ENCODE measurements at places on chromosomes 13 and 19. TPM values are rescaled to one million over a fixed set of nuclear protein-coding genes. Genes with fewer than 3 reads are reported as not detected.
A peak's percentile ranks its signal among the peaks of the same experiment; 100 is the strongest.

Gene ATP8B3
- total RNA-seq = 1.5 TPM

DNA sequence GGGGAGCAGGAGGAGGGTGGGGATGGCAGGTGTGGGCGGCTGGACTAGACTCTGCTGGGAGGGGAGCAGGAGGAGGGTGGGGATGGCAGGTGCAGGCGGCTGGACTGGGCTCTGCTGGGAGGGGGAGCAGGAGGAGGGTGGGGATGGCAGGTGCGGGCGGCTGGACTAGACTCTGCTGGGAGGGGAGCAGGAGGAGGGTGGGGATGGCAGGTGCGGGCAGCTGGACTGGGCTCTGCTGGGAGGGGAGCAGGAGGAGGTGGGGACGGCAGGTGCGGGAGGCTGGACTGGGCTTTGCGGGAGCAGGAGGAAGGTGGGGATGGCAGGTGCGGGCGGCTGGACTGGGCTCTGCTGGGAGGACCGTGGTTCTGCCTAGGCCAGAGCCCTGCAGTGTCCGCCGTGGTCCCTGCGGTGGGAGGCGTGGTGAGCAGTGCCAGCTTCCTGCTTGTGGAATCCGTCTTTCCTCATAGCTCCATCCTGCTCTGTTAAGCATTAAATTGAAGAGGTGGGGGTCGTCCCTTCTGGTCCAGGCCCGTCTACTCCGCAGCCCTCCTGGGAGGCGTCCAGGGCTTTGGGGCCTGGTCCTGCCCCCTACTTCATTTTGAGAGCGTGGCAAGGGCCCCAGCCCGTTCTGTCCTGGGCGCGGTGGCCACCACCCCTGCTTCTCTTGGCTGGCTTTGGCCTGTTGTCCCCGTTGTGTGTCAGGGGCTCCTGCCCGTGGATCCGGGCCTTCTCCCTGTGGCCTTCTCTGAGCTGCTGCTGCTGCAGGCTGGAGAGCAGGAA lies 4.7 kb downstream of the SPPL2B start:
- peaks cover 2% of the 10 kb centered on the region for H3K27me3 ChIP-seq
- H3K36me3 ChIP-seq = peaks cover 9% of the 10 kb centered on the region
- peak overlapping the region; percentile 92 for H3K27ac ChIP-seq
- no peak for DNase-seq
- peaks cover 55% of the 10 kb centered on the region for H3K4me1 ChIP-seq

- peaks cover 8% of the 10 kb centered on the region for H3K4me1 ChIP-seq
- H3K36me3 ChIP-seq = no peaks in the 10 kb centered on the region
- H3K4me3 ChIP-seq = peak overlapping the region; percentile 81
- peaks cover 13% of the 10 kb centered on the region for H3K27me3 ChIP-seq
These were observed 2.1 kb upstream of the GRTP1 start for GRCh38 chr13:113365971-113366588.

DNA sequence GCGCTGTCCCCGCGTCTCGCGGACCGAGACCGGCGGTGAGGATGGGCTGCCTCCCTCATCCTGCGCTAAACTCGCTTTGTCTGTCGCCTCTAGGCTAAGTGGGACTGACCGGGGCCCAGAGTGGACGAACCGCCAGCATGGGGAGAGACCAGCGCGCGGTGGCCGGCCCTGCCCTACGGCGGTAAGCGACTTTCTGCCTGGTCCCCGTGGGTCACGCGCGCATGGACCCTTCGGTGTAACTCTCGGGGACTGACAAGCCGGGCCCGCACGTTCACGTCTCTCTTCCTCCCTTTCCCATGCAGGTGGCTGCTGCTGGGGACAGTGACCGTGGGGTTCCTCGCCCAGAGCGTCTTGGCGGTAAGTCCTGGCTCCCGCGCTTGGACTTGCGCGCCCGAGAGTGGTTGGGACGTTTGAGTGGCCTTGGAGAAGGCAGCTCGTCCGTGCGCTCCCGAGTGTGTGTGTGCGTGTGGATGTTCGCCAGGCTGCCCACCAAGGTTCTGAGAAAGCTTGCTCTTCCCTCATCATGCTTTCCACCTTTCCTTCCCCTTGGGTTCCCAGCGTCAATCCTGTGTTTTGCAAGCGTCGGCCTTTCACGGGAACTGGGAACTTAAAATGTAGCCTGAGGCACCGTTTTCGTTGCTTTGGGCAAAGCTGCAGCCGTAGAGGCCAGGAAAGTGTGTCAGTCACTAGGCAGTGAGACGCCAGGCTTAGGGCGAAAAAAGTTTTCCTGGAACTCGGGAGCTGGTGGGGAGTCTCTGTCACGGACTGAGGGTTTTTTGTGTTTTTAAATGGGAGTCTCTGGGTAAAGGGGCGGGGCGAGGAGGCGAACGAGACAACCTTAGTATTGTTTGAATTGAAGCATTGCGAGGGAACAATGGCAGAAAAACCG lies 927 bp downstream of the COL4A2 start:
- H3K4me1 ChIP-seq = peaks cover 41% of the 10 kb centered on the region
- H3K4me3 ChIP-seq = peak overlapping the region; percentile 98
- DNase-seq = peak; percentile 50
- H3K27me3 ChIP-seq = peaks cover 4% of the 10 kb centered on the region
- H3K36me3 ChIP-seq = no peaks in the 10 kb centered on the region
- peak overlapping the region; percentile 96 for H3K27ac ChIP-seq

DNA sequence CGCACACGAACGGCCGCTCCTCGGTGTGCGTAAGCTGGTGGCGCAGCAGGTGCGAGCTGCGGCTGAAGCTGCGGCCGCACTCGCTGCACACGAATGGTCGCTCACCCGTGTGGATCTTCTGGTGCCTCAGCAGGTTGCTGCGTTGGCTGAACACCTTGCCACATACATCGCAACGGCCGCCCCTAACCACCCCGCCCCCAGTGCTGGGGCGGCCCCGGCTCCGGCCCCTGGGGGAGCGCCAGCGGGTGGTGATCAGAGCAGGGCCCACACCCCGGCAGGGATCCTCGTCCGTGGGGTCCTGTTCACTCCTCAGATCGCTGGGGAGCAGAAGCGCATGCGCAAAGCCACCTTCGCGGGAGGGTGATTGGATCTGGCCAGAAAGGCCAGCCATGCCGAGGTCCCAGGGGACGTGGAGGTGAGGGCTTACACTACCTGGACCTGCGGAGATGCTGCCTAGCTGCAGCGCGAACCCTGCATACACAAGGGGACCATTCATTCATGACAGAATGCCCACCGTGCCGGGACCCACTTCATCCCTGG lies 4.7 kb upstream of the UBE2M start:
- no peak overlapping the region for H3K27ac ChIP-seq
- DNase-seq = no peak
- peaks cover 5% of the 10 kb centered on the region for H3K27me3 ChIP-seq
- peak overlapping the region; percentile 69 for H3K4me3 ChIP-seq
- peaks cover 11% of the 10 kb centered on the region for H3K36me3 ChIP-seq

DNA sequence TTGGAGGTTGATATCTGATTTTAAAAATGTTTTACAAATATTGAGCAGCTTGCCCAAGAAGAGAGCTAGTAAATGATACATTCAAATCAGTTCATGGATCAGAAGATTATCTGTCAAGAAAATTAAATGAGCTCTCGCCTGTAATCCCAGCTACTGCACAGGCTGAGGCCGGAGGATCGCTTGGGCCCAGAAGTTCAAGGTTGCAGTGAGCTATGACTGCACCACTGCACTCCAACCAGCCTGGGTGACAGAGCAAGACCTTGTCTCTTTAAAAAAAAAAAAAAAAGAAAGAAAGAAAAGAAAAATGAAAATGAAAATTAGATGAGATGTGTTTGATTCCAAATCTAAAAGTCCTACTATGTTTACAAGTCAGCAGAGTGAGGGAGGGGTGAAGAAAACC lies 2.4 kb downstream of the SPART start:
- no peaks in the 10 kb centered on the region for H3K36me3 ChIP-seq
- no peaks in the 10 kb centered on the region for H3K27me3 ChIP-seq
- no peak overlapping the region for H3K27ac ChIP-seq
- DNase-seq = no peak
- peaks cover 39% of the 10 kb centered on the region for H3K4me1 ChIP-seq

DNA sequence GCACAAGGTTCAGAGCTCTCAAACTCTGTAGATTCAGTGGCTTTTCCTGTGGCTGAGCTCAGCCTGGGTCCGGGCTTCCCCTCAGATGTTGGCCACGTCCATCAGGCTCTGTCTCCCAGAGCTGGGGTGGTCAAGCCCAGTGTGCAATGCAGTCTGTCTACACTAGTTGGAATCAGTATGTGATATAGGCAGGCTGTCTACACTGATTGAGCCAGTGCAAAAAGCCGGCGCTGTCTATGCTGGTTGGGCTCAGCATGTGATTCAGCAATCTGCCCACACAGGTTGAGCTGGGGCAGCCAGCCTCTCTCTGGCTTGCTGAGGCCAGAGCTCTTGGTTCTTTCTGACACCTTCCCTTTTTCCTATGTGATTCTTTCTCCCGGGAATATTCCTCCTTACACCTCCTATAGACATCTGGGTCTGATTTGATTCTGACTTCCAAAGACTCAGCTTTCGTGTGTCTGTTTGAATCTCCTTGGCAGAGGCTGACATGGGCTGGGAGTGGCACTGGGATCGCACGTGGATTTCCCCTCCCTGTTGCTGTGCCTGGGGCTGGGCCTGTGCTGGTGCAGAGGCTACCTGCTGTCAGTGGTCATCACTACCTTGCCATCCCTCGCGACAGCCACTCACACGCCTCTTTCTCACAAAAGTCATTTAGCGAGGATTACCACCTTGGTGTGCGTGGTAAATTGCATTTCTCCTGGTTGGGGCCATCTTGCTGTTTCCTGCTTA lies 9.3 kb downstream of the CHST8 start:
- H3K4me1 ChIP-seq = no peaks in the 10 kb centered on the region
- H3K27me3 ChIP-seq = peaks cover 52% of the 10 kb centered on the region
- H3K36me3 ChIP-seq = no peaks in the 10 kb centered on the region
- H3K4me3 ChIP-seq = no peak overlapping the region

- no peaks in the 10 kb centered on the region for H3K4me1 ChIP-seq
- H3K27ac ChIP-seq = no peak overlapping the region
- H3K27me3 ChIP-seq = no peaks in the 10 kb centered on the region
- peaks cover 79% of the 10 kb centered on the region for H3K36me3 ChIP-seq
These were observed 86.8 kb downstream of the SLC25A15 start for GRCh38 chr13:40876020-40876738.

GRCh38 chr19:407511-408440 lies 1.2 kb downstream of the C2CD4C start:
- peaks cover 18% of the 10 kb centered on the region for H3K4me1 ChIP-seq
- peaks cover 30% of the 10 kb centered on the region for H3K27me3 ChIP-seq
- H3K27ac ChIP-seq = no peak overlapping the region
- H3K36me3 ChIP-seq = no peaks in the 10 kb centered on the region

DNA sequence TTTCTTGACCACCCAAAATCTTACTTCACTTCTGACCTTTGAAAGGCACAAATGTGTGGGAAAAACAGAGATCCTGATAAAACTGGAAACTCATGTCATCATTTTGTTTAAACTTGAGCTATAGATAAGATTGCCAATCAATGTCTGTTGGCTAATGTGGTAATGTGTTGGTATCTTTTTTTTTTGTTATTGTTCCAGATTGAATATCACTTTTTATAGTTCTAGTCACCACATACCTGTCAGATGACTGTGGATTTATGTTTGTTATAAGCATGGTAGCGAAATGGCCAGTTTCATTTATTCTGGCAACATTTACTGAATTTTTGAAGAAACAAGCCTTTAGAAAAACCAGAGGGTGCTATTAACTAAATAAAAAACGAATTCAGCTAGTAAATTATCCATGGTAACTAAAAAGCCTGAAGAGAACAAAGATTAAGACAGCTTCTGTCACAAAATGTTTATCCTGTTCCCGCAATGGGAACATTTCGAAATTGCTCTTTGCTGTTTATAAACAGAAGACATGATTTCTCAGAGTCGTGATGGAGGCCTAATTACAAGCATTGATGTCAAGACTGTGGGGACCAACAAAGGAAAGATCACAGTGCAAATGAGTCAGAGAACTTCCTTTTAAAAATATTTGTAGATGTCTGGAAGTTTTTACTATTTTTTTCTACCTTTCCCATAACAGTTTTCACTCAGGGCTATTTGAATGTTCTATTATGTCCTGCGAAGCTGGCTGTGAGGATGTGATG lies 82.9 kb upstream of the POSTN start:
- H3K27me3 ChIP-seq = no peaks in the 10 kb centered on the region
- H3K27ac ChIP-seq = no peak overlapping the region
- no peak overlapping the region for H3K4me3 ChIP-seq
- no peaks in the 10 kb centered on the region for H3K36me3 ChIP-seq
- peaks cover 18% of the 10 kb centered on the region for H3K4me1 ChIP-seq

- H3K36me3 ChIP-seq = peaks cover 7% of the 10 kb centered on the region
- H3K4me3 ChIP-seq = peak overlapping the region; percentile 81
- no peak for DNase-seq
- H3K4me1 ChIP-seq = peaks cover 32% of the 10 kb centered on the region
These were observed 932 bp downstream of the SLC35E1 start for GRCh38 chr19:16571283-16571682.

DNA sequence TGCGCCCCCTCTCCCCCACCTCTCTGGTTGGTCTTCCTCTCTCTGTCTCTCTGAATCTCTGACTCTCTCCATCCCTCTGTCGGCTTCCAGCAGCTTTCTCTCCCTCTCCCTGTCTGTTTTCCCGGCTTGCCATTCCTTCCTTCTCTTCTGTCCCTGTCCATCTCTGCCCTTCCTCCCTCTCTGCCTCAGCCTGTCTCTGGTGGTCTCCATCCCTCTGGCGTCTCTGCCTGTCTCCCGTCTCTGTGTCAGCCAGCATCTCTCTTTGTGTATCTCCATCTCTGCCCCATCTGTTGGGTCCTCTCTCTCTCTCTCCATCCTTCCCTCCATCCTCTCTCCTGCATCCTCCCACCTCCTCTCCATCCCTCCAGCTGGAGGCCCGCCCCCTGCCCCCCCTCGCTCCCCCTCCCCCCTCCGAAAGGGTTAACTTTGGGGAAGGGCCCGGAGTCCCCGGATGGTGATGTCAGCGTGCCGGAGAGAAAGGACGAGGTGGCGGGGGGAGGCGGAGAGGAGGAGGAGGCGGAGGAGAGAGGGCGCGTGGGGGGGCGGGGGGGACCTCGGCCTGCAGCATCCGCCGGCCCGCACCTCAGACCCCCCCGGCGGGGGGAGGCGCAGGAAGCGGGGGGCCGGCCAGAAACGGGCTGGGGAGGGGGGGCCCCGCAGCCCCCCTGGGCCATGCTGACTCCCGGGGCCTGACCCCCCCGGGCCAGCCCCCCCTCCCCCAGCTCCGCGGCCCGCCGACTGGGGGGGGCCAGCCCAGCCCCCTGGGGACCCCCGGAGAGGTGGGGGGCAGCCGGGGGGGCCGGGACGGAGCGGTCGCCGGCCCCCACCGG lies at the start of gene BRSK1:
BRSK1 (plus strand) TSS at position 450 of the 830 bp plus-strand sequence. CDS start 446 bp downstream, outside the sequence.
- H3K36me3 ChIP-seq = no peaks in the 10 kb centered on the region
- no peaks in the 10 kb centered on the region for H3K27me3 ChIP-seq
- peak within 1 kb of the TSS; percentile 88 for H3K4me3 ChIP-seq

DNA sequence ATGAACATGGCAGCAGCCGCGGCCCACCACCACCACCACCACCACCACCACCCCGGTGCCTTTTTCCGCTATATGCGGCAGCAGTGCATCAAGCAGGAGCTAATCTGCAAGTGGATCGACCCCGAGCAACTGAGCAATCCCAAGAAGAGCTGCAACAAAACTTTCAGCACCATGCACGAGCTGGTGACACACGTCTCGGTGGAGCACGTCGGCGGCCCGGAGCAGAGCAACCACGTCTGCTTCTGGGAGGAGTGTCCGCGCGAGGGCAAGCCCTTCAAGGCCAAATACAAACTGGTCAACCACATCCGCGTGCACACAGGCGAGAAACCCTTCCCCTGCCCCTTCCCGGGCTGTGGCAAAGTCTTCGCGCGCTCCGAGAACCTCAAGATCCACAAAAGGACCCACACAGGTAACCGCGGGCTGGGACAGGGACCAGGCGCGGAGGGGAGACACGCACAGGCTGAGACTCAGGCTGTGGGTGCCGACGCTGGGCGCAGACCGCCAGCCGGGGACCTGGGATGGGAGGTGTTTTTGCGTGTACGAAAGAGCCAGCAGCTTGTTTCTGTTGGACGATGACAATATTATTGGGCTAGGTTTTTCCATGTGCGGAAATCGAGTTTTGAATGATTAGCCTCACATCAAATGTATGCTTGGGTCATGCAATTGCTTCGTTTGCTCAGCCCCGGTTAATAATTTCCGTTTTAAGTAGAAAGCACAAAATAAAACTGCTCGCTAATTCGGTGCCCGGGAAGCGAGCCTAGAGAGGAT lies 1.3 kb downstream of the ZIC2 start:
- peaks cover 52% of the 10 kb centered on the region for H3K4me1 ChIP-seq
- peaks cover 12% of the 10 kb centered on the region for H3K36me3 ChIP-seq
- H3K27me3 ChIP-seq = peaks cover 75% of the 10 kb centered on the region

All from neural crest cell (in vitro differentiated cells).